Stimulated activated naive CD8-positive, alpha-beta T cell treated with anti-CD3 and anti-CD28 coated beads, Interleukin-15, amount 100 ng/mL, for 72 hours (primary cell): ENCODE measurements at places on chromosomes 6 and 20.

DNA sequence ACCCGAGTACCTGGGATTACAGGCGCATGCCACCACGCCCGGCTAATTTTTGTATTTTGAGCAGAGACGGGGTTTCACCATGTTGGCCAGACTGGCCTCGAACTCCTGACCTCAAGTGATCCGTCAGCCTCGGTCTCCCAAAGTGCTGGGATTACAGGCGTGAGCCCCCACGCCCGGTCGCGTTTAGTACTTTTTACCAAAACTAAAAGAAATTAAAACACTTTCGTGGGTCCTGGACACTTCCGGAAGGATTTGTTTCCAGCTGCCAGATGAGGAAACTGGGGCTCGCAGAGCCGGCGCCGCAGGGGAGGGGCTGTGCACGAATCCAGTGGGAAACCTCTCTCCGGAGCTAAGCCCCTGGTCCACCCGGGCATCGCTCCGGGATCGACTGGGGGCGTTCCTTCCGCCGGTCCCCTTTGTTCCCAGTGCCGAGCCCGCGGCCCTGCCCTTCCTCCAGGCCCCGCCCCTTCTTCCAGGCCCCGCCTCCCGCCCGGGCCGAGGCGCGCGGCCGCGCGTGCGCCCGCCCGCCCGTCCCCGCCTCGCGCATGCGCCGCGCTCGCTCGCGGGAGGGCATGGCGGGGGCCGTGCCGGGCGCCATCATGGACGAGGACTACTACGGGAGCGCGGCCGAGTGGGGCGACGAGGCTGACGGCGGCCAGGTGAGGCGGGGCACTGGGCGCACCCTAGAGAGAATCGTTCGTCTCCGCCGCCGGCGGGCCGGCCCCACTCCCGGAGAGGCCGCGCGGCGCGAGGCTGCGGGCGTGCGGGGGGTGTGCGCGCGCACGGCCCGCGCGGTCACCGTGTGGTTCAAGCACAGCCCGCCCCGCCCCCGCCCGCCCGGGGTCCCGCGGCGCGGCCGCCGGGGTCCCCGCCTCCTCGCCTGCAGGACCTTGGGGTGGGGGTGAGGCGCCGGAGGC is at the start of gene NELFCD:
TSS of gene NELFCD (plus strand) at position 546 of the 917 bp plus-strand sequence. CDS start at position 600, 54 bp downstream.
- peak; percentile 85 for DNase-seq

GRCh38 chr6:54291738-54292137 is 16.5 kb upstream of the TINAG start:
- DNase-seq: no peak

DNA sequence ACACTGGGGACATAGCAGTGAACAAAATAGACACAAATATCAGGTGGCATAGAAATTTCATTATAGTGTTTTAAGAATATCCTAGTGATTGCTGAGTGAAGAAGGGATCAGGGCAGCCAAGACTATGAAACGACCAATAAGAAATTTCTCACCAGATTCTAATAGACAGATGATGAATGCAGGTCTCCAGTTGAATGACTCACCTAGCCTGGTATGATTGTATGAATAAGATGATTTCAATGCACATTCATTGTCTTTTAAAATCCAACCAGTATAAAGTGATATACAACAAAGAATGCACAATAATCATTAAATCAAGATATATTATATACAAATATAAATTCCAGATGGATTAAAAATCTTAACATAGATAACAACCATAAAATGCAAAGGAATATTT is 124.5 kb upstream of the TENT5A start:
- DNase-seq: no peak

DNA sequence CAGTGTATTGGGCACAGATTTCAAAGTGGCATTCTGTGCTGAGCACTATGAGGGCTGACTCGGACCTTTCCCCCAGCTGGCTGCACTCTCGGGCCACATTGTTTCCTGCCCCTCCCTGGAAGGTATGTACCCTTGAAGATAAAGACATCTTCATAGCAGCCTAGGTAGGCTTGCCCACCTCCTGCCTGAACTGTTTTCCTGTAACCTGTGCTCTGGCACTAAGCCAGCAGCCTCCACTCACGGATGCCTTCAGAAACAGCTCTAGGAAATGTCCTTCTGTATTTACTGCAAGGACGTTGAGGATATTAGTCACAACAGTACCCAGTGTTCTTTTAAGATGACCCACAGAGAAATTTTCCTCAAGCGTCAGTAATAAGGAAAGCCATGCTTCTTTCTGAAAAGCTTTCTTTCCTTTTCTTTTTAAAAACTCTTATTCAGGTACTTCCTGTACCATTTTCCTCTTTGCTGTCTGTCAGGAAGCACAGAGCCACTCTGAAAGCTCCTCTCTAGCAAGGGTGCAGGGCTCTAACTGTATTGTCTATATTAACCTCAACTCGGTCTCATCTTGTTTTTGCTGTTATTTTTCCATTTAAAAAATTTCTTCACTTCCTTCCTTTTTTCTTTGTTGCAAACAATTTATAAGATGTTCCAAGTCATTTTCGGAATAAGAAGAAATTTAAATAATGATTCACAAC is 43.5 kb downstream of the TTI1 start:
- no peak for DNase-seq

GRCh38 chr6:120237221-120237620 is 887.7 kb upstream of the MAN1A1 start:
- no peak for DNase-seq

DNA sequence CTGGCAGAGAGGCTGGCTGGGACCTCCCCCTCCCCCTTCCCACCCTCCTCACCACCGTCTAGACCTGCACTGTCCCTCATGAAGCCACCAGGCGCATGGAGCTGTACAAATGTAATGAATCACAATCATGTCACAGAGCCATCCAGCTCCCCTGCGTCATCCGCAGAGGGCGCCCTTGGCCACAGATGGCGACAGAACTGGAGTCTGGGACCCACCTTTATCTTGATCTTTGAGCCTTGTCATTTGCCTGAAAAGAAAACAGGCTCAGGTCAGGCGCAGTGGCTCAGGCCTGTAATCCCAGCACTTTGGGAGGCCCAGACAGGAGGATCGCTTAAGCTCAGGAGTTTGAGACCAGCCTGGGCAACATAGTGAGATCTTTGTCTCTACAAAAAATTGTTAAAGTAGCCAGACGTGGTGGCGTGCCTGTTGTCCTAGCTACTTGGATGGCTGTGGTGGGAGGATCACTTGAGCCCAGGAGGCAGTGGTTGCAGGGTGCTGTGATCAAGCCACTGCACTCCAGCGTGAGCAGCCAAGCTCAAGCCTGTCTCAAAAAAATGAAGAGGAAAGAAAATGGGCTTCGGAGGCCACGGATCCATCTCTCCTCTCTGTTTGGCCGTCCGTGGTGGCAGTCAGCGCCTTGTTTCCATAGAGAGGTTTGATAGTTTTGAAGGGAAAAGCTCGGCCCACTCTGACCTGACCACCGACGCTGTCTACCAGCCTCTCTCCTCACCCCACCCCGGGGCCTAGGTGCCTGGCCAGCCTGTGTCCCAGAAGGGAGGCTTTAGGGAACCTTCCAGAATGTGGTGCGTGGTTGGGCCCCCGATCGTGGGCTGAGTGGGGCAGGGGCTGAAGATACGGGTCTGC is 6.2 kb downstream of the COL9A3 start:
- DNase-seq: peak; percentile 53

- no peak for DNase-seq
These were observed 10.2 kb downstream of the COL10A1 start for GRCh38 chr6:116115781-116116180.

DNA sequence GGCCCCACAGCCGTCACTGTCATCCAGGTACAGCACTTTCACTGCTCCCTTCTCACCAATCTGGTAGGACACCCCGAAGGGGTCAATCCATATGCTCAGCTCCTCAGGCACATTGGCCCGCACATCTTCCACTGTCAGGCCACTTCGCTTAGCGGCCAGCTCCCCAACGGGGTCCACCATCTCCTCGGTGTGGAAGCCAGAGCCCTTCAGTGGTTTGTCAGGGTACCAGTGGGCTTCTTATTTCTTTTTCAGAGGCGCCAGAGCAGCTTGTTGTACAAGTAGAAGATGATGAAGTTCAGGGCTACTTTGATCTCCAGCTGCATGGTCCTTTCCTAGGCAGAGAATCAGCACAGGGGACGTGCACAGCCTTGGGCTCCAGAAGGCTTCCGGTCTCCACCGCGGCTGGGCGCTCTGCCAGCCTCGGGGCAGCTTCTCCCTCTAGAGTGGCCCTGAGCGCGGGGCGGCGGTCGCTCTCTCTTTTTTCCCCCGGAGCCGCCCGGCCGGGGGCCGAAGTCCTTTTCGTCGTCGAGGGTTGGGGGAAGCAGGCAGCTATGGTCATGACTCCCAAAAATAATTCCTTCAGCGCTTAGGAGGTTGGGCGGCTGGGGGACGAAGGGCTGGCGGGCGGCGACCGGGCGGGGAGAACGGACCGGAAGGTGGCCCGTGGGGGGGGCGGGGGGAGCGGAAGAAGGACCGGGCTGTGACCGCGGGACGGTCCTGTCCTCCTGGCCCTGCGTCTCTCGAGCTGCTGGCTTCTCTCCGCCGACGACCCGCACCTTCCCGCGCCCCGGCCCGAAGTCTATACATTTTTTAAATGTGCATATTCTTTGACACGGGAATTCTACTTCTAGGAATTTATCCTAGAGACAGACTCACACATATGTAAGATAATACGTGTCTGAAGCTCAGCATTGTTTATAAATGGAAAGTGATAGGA is 6.5 kb upstream of the ZSCAN9 start:
- peak; percentile 34 for DNase-seq

DNA sequence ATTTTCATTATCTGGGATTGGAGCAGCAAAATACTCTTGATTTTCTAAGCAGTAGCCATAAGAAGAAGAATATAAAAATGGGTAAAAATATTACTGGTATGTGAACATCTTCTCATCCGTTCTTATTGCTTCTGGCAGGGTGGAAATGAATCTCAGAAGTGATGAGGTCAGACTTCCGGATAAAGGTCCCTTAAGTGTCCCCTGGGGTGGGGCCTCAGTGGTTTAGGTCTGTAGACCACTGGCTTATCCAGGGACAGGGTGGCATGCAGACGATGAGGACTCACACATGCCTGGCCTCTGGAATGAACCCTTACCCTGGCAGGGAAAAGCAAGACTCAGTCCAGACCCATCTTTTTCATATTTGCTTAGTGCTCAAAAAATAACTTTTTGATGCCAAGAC is 143.3 kb downstream of the UST start:
- no peak for DNase-seq

DNA sequence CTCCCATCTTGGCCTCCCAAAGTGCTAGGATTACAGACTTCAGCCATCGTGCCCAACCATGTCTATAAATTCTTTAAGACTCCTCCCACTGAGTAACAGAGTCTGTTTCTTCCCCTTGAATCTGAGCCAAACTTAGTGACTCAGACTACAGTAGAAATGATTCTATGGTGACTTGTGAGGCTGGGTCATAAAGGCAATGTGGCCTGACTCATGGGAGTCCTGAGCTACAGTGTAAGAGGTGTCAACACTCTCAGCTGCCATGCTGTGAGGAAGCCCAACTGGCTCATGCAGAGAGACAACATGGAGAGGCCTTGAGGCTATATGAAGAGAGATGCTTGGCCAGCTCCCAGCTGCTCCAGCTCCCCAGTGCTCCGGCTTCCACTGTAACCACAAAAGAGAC is 5.2 kb upstream of the NRSN2 start:
- DNase-seq: no peak

DNA sequence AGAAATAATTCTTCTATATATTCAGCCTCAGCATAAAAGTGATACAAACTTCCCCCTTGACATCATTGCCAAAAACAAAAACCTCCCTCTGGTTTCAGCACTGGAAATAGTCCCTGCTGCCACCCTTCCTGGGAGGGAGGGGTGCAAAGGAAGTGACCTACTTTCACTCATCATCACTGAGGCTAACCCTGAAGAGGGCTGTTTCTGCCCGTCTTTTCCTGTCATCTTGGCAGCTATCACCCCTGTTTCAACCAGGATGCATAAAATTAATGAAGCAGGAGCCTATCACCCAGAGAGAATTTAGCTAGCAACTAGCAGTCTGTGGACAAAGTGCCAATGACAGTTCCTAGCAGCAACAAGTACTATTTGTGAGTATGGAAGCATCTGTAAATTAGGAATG is 397.8 kb downstream of the LAMA2 start:
- peak; percentile 41 for DNase-seq

DNA sequence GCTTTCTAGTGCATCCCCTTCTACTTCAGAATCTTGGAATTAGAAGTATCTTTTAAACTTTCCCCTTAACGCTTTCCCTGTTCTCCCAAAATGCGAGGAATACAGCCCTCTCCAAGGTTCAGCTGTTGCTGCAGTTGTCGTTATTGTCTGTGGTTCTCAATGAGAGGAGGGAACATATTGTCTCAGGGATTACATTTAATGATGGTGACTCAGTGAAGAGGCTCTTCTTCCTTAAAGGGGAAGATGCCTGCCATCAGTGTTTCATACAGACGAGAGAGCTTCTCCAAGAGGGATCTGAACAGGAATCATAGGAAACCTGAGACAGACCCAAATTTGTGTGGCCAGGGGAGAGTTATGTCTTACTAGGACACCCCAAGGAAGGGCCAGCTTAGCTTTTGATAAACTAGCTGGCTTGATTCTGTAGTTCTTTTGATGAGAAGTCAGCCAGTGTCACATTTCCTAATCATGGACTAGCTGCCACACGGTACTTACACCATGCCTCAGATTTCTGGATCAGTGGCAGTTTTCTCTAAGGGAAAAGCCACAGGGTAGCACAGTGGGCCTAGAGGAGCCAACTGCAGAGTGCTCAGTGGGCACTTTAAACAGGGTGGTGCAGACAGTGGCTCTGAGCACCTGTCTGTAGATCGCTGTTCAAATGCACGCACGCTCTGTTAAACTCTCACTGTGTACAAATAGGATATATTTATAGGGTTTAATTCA is 59.7 kb upstream of the TMEM181 start:
- DNase-seq: no peak

GRCh38 chr20:54219751-54220426 is 12.0 kb downstream of the PFDN4 start:
- DNase-seq: no peak

- no peak for DNase-seq
These were observed 595 bp upstream of the SRF start for GRCh38 chr6:43170417-43170930.

- peak; percentile 65 for DNase-seq
These were observed at the start of gene OXT for GRCh38 chr20:3071610-3072529. Gene OXT (plus strand): TSS chr20:3071620. CDS start chr20:3071656, 36 bp downstream.

DNA sequence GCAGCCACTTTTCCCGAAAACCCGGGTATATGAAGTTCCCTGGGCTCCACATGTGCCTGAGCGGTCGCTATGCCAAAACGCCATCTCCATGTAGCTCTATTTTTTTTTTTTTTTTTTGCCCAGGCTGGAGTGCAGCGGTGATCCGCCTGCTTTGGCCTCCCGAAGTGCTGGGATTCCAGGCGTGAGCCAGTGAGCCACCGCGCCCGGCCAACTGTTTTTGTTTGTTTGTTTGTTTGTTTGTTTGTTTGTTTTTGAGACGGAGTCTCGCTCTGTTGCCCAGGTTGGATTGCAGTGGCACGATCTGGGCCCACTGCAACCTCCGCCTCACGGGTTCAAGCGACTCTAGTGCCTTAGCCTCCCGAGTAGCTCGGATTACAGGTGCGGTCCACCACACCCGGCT is 237.5 kb upstream of the IRAK1BP1 start:
- no peak for DNase-seq

- no peak for DNase-seq
These were observed 16.7 kb upstream of the MAK start for GRCh38 chr6:10854922-10855632.

DNA sequence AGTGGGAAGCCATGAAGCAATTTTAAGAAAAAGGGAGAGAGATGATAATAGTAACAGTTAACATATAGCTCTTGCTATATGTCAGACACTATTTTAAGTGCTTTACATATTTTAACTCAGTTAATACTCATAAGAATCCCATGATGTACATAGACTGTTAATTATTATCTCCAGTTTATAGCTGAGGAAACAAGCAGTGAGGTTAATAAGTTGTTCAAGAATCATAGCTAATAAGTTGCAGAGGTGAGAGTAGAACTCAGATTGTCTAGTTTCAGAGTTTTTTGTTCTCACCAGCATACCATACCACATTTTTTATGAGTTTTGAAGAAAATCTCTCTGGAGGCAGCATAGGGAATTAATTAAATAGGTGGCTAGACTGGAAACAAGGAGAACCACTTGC is 144.6 kb upstream of the MMS22L start:
- DNase-seq: no peak
